Large intestine (tissue), 12 donors: ENCODE measurements at places on chromosomes 4 and X.
A peak's percentile ranks its signal among the peaks of the same experiment; 100 is the strongest.

GRCh38 chr4:1192091-1192492, 19.7 kb upstream of the SPON2 start:
- DNase-seq = peak; percentile 72

DNA sequence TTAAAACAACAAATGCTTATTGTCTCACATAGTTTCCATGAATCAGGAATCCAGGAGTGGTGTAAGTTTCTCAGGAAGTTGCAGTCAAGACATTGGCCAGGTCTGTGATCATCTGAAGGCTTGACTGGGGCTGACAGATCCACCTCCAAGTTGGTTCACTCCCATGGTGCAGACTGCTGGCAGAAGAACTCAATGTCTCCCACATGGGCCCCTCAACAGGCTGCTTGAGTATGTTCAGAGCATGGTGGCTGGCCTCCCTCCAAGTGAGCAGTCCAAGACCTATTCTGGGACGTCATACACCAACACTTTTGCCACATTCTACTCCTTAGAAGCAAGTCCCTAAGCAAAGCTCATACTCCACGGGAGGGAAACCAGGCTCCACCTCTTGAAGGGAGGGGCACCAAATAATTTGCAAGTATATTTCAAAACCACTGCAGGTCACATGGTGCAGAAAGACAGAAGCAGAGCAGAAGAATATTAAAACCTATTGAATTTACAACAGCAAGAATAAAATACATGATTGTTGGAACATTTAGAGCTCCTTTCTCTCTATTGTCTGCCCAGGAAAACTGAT, 35.3 kb downstream of the LGI2 start:
- DNase-seq = no peak

DNA sequence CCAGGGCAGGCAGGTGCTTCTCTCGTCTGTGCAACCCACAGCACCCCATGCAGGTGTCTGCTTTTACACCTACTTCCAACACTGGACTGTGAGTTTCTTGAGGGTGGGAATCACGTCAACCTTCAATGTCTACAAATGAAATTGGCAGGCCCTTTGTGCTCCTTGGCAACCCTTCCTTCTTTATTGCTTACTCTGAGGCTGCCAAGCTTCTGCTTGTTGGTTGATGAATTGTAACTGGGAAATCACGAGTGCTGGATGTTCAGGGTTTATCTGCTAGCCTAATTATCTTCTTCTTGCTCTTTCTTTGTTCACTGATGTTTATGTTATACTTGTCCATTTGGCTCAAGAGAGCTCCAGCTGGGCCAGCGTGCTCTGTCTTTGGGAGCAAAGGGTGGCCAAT, 2.5 kb upstream of the DGAT2L6 start:
- DNase-seq = no peak

DNA sequence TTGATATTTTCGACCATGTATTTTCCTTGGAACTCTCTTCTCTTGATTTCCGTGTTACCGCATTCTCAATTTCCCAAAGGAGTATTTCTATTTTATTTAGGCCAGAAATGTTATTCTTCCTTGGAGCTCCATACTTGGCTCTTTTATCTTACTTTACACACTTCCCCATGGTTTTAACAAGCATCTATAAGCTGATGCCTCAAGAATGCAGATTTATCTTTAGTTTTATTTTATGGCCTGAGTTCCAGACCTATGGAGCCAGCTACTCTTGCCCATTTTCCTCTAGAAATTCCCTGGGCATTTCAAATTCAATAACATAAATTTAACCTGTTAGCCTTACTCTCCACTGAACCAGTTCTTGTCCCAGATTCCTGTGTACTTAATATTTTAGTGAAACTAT, 43.7 kb downstream of the SULT1E1 start:
- DNase-seq = no peak
